Fibroblast of the aortic adventitia (primary cell): ENCODE measurements at places on chromosomes 3 and 15. TPM values are rescaled to one million over a fixed set of nuclear protein-coding genes. Genes with fewer than 3 reads are reported as not detected.

The XXYLT1 gene
- 13.0 and 21.0 TPM in 2 replicates for total RNA-seq

The SLC22A13 gene
- total RNA-seq = 0.45 TPM in 1 of 2 replicates, not detected in the other

The GOLGA8H gene
- total RNA-seq = 0.63 TPM in 1 of 2 replicates, not detected in the other

The CCR1 gene
- total RNA-seq = 0.08 and 0.90 TPM in 2 replicates

The PATL2 gene
- total RNA-seq = 0.72 and 0.82 TPM in 2 replicates

The POLQ gene
- 0.49 and 10.1 TPM in 2 replicates for total RNA-seq

The TM4SF18 gene
- total RNA-seq = 0.27 and 1.3 TPM in 2 replicates

The KLF15 gene
- total RNA-seq = 1.5 and 3.2 TPM in 2 replicates

The TM2D3 gene
- 37.0 and 41.8 TPM in 2 replicates for total RNA-seq
